ENCODE measurements at places on chromosomes 12 and 14.

DNA sequence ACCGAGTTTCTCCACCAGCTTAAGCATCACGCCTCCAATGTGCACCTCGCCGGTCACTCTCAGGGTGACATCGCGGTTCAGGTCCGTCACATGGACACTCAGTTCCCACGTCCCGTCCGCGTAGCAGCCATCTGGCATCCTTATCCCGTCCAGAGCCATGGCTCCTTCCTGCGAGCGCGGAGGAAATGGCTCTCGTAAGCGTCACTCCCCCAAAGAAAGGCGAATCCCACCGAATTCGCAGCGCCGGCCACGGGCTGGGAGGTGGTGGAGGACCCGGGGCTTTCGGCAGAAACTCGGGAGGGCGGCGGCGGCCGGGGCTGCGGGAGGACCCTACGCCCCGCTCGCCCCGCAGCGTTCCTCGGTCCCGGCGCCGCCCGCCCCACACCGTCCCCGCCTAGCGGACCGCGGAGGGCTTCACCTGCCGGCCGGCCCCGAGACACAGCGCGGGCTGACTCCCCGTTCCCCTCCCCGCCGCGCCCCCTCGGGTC lies 396 bp downstream of the FERMT2 start:
- DNase-seq, result no peak

DNA sequence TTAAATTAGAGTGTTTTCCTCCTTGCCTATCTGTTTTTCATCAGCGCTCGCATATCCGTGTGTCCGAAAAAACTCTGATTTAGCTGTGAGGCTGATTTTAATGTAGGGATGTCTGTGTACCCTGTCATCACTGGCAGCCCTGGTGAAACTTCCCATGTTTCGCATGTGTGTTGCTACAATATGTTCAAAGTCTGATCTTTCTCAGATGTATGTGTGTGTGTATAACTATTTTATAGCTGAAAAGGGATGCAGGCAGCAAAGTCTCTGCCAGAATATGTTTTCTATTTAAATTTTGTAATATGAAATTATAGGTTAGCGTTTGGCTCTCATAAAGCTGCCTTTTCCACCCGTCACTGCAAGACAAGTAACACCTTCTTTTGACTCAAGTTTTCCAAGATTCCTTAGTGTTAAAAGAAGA lies 154.8 kb downstream of the TMTC2 start:
- DNase-seq, result no peak

DNA sequence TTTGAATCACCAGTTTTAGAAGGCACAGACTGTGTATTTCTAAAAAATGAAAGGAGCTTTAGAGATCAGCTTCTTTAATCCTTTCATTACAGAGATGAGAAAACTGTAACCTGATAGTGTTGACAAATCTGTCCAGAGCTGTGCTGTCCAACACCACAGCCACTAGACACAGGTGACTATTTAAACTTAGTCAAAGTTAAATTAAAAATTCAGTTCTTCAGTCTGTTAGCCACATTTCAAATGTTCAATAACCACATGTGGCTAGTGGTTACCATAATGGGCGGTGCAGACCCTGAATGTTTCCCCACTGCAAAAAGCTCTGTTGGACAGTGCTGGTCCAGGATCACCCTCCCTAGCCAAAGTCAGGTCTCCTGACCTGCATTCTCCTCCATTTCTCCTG lies 21.6 kb downstream of the DAD1 start:
- no peak for DNase-seq

GRCh38 chr12:97951717-97952116 lies 489.1 kb downstream of the RMST start:
- DNase-seq, result no peak

DNA sequence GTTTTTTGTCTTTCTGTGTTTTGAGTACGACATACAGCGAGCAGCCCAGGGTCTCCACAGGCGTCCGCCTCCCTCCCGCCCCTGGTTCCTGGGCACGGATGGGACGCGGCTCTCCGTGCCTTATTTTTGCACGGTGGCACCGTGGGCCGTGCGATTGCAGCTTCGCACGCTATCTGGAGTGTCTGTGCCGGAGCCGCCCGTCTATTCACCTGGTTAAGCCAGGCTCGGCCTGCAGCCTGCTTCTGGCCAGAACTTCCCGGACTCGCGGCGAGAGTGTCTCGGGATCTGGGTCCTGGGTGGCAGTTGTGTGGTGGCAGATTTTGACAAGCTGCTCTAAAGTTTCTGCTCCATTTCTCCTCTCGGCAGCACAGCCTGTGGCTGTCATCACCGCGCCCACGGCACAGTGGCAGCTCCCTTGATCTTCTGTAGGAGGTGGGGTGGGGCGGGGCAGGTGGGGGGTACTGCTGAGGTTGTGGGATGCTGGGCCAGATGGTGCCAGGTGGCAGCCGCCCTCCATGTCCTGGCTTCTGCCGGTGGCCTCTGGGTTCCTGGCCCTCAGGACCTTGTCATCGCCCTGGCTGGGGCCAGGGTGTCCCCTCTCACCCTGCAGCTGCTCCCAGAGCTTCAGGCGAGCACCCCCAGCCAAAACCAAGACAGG lies 2.9 kb downstream of the MMP17 start:
- DNase-seq, result no peak

DNA sequence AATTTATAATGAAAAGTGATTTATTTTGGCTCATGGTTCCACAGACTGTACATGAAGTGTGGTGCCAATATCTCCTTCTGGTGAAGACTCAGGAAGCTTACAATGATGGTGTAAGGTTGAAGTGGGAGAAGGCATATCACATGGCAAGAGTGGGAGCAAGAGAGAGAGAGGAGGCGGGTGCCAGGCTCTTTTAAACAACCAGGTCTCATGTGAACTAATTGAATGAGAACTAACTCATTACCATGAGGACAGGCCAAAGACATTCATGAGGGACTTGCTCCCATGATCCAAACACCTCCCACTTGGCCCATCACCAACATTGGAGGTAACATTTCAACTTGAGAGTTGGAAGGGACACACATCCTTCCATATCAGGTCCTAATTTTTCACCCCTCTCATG lies 155.2 kb downstream of the SLC38A4 start:
- DNase-seq, result no peak

DNA sequence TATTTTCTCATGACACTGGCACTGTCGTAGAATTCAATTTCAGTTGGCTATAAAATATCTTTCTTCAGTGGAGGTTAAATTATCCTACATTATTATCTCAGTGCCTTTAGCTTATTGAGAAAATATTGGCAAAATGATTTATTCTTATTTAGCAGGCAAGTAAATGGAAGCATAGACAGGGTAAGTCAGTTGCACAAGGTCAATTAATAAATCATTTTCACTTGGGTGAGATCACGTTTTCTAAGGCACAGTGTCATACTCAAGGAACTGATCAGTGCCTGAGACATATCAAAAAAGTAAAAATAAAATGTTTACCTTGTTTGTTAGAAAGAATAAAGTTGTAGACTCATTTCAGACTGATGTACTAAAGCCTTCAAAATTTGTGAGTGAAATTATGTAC lies 95.0 kb downstream of the ACSS3 start:
- DNase-seq, result no peak

DNA sequence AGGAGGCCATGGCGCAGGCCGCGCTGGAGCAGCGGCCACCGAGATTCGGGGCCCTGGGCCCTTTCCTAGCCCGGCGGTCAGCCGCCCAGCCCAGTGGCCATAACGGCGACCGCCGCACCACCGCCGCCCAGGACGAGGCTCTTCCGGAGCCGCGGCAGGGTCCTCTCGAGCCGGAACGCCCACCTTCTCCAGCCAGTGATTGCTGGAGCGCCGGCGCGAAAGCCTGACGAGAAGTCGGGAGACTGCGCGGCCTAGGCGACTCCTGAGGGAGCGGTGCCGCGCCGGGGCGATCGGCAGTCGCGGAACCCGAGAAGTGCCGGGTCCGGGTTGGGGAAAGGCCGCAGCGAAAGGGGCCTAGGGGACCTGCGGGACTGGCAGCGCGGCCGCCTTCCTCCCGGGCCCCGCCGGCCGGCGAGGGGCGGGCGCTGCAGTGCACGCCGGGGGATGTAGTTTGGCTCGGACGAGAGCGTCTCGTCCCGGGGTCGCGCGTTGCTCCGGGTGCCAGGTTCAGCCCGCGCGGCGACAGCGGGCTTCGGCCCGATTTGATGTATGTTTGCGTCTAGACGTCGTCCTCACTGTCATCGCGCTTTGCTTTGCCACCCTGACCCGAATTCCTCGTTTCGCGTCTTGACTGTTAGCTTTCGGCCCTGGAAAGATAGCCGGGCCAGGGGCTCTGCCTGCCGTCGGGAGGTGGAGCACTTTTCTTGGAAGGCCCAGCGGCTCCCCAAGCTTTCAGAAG lies at the start of gene VTI1B:
VTI1B (minus strand) TSS at position 153 of the 739 bp plus-strand sequence; CDS start at position 10, 143 bp downstream.
- peak; percentile 71 for DNase-seq

- DNase-seq, result no peak
Observed at GRCh38 chr14:54309615-54310014, 87.2 kb upstream of the CDKN3 start.

GRCh38 chr14:91987192-91987591 lies 39.7 kb upstream of the FBLN5 start:
- no peak for DNase-seq

GRCh38 chr14:79056879-79057278 lies 886.7 kb downstream of the NRXN3 start:
- DNase-seq, result no peak

DNA sequence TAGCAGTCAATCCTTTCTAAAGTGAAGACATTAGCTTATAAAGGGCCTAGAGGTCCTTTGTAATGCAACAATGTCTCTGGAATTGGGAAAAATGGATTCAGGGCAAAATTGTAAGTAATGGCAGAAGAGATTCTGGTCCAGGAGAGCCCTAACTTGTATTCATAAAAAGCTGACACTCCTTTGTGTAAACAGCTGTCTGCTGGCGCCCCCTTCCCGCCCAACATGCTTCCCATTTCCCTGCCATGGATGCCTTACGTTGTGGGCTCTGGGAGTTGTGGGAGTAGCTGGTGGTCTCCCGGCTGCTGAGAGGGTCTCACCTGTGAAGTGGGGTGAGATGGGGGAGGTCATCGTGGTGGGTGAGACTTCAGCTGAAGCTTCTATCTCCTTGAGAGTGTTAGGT lies 2.3 kb downstream of the ACRBP start:
- no peak for DNase-seq

Data from activated CD4-positive, alpha-beta T cell treated with anti-CD3 and anti-CD28 coated beads for 1 hour (primary cell).